ENCODE measurements at places on chromosomes 1 and 21. TPM values are rescaled to one million over a fixed set of nuclear protein-coding genes. Genes with fewer than 3 reads are reported as not detected.

The OR10J4 gene
- polyA plus RNA-seq, result not detected

The SLC16A4 gene
- polyA plus RNA-seq, result 0.50 TPM

The ARHGEF19 gene
- polyA plus RNA-seq, result 0.93 TPM

The GPR37L1 gene
- polyA plus RNA-seq, result not detected

The KRTAP13-2 gene
- not detected for polyA plus RNA-seq

The NEXN gene
- 0.43 TPM for polyA plus RNA-seq

The GPR89B gene
- polyA plus RNA-seq, result 54.7 TPM

The IFNLR1 gene
- polyA plus RNA-seq, result 0.16 TPM

The S100A5 gene
- not detected for polyA plus RNA-seq

The ADCY10 gene
- polyA plus RNA-seq, result 0.22 TPM

The UTP25 gene
- polyA plus RNA-seq, result 6.1 TPM

The OR2T33 gene
- not detected for polyA plus RNA-seq

The GNG12 gene
- polyA plus RNA-seq, result 0.35 TPM

The RBM15 gene
- 9.0 TPM for polyA plus RNA-seq

The CYP4A22 gene
- not detected for polyA plus RNA-seq

The LAMB3 gene
- polyA plus RNA-seq, result 5.8 TPM

The GNG4 gene
- 57.6 TPM for polyA plus RNA-seq

The CLDN17 gene
- not detected for polyA plus RNA-seq

The C8B gene
- not detected for polyA plus RNA-seq

The POGK gene
- polyA plus RNA-seq, result 39.3 TPM

The SVBP gene
- 210 TPM for polyA plus RNA-seq

The AK5 gene
- 7.1 TPM for polyA plus RNA-seq

The TP53BP2 gene
- 41.4 TPM for polyA plus RNA-seq

The CYYR1 gene
- polyA plus RNA-seq, result 0.58 TPM

The LCE1B gene
- polyA plus RNA-seq, result not detected

The LAX1 gene
- not detected for polyA plus RNA-seq

The GUCA2A gene
- polyA plus RNA-seq, result not detected

The UBE2U gene
- polyA plus RNA-seq, result not detected

The CD1D gene
- 0.28 TPM for polyA plus RNA-seq

The CTSS gene
- polyA plus RNA-seq, result 3.2 TPM

The FOXO6 gene
- 0.59 TPM for polyA plus RNA-seq

The CFHR2 gene
- polyA plus RNA-seq, result not detected

The SDE2 gene
- polyA plus RNA-seq, result 16.1 TPM

The AGO1 gene
- 15.0 TPM for polyA plus RNA-seq

The CD84 gene
- polyA plus RNA-seq, result not detected

The TSSK3 gene
- not detected for polyA plus RNA-seq

The FABP3 gene
- 5.8 TPM for polyA plus RNA-seq

The BCAN gene
- 0.58 TPM for polyA plus RNA-seq

The ALPL gene
- 3.4 TPM for polyA plus RNA-seq

The FCER1G gene
- 3.5 TPM for polyA plus RNA-seq
